Activated CD4-positive, alpha-beta T cell treated with anti-CD3 and anti-CD28 coated beads, Interleukin-2, amount 50 U/mL, for 4 hours (primary cell): ENCODE measurements at places on chromosomes 12 and 14.

- no peak for DNase-seq
These were observed 14.2 kb downstream of the ESR2 start for GRCh38 chr14:64279704-64280668.

- DNase-seq, result no peak
These were observed 467.8 kb downstream of the NRXN3 start for GRCh38 chr14:78637908-78638475.

DNA sequence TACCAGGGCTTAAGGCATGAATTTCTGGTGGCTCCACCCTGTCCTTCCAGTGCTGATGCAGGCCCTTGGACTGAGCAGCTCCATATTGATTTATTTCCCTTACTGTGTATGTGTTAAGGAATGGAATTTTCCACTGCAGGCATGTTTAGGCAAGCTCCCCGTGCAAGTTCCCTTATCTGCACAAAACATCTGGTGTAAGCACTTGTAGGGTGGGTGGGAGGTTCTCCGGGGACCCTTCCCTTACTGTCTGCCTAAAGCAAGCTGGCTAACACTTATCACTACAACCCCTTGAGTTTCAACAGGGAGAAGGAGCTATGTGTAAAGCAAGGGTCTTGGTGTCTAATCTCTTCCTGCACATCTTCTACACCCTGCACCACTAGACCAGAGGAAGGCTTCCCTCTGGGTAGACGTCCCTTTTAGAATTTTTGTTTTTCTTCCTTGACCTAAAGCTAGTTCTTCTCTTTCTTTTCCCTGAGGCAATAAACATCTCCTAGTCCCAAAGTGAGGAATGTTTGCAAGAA, 22.0 kb upstream of the DRAM1 start:
- no peak for DNase-seq

- no peak for DNase-seq
These were observed 26.3 kb downstream of the RIN3 start for GRCh38 chr14:92539875-92540274.

DNA sequence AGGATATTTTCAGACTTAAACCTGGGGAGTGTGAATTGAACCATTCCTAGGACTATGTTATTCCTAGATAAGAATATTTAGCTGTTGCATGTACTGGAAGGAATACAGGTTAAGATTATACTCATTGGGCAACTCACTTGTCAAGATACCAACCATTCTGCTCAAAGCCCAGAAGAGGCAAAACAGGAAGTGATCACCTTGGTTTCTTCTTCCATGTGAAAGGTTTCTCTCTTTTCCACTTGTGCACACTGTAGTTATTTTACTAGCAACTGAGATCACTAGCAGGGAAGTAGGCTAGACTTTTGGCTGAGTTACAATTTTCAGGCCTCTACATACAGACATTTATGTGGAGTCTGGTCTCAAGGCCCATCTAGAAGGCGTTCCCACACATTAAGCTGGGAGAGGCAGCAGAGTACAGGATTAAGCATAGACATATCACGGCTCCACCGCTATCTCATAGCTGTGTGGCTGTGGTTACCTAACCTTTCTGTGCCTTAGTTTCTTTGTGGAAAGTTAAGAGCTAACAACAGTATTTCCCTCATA, 83.9 kb upstream of the FERMT2 start:
- no peak for DNase-seq

GRCh38 chr12:92030618-92031017, 115.0 kb downstream of the BTG1 start:
- peak; percentile 37 for DNase-seq

- no peak for DNase-seq
These were observed 41.6 kb downstream of the NT5DC3 start for GRCh38 chr12:103799504-103799856.

- no peak for DNase-seq
These were observed 1.5 kb downstream of the TTC6 start for GRCh38 chr14:37596790-37597472.

DNA sequence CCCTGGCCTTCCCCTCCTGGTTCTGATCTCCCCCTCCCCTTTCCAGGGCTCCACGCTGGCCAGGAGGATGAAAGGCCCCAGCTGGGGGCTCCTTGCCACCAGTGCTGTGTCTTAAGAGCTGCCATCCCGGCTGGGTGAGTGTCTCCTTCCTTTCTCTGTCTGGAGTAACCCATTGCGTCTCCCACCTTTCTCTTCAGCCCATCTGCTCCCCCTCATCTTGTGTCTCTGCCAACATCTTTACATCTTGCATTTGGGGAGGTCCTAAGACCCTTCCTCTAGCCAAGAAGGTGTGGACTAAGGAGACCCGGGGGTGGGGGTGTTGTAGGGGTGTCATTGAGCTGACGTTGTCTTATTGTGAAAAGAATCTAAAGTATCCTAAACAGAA, 505 bp downstream of the BCL2L2 start:
- DNase-seq, result no peak

DNA sequence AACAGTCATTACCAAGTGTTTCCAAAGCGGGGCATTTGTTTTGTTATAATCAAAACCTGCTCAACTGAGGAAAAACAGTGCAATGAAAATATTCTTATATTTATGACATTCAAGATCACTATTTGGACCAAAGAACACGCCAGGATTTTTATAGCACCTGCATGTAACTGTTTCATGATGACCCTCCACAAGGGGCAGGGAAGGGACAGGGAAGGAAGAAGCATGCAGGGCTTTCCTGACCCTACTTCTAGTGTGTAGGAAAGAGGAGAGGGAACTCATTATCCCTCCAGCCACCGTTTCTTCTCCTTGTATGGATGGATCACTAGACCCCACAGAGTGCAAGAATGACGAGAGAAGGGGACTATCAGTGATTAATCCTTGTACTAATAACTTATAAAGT, 49.4 kb downstream of the SPPL3 start:
- DNase-seq, result no peak

GRCh38 chr14:53391156-53391555, 238.0 kb upstream of the DDHD1 start:
- no peak for DNase-seq
